ENCODE measurements at places on chromosomes 7 and 10.

GRCh38 chr10:5890452-5890915 is 441 bp downstream of the FBH1 start:
- no peak for DNase-seq

GRCh38 chr7:125555916-125556315 is 626.3 kb upstream of the POT1 start:
- no peak for DNase-seq

- DNase-seq = no peak
These were observed 23.6 kb downstream of the MCM10 start for GRCh38 chr10:13184730-13185514.

DNA sequence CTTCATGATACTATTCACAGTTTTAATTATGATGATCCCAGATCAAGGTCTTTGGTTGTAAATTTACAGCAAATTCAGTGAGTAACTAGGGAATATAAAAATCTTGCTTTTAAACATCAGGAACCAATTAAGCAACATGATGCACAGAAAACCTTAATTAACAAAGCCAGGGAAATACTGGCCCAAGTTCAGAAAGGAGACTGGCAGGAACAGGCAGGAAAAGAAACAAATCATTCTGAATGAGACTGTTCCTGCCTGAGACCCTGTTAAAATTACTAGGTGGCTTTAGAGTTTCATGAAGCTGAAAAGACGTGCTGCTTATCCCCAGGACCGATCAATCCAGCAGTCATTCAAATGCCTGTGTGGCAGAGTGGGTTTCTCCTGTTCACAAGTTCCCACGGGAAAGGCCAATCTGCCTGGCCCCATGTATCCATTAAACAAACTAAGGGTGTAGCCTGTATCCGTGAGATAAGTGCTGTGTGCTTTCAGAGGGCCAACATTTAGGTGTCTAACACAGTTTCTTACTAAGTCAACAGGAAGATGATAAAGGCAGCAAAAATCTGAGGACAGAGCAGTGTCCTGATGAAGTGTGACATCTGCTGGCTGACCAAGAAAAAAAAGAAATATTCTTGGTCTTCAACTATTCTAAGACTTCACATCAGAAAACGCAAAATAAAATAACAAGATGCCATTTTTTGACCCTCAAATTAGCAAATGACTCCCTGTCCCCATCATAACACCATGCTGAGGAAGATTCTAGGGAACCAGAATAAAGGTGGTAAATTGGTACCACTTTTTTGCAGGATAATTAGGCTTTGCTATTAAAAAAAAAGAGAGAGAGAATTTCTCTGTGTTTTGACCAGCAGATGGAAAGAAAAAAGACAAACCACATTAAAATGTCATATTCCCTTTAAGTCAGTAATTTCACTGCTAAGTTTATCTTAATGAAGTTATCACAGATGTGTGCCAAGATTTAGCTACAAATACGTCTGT is 34.2 kb downstream of the PUS7 start:
- DNase-seq = no peak

DNA sequence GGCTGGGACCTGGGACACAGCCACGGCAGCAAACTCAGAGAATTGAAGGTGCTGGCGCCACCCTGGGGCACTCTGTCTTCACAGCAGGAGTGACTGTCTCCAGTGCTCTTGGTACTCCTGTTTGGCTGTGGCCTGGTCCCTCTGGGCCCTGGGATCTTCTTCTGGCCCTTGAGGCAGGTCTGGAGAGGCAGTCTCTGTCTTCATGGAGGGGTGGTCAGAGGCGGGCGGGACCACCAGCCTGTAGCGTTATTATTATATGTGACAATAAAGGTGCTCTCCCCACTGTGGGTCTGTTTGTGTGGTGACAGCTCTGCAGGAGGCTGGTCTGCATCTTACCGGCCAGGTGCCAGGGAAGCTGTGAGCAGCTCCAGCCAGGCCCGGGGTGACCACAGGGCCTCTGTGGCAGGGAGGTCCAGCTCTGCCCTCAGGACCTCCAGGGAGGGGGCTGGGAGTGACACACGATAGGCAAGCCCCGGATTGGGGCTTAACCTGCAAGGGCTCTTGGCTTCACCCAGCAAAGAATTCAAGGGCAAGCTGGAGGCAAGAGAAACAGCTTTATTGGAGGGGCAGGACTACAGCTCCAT is 70.3 kb downstream of the MYL10 start:
- no peak for DNase-seq

- no peak for DNase-seq
These were observed 81.2 kb downstream of the SLC16A9 start for GRCh38 chr10:59628456-59628855.

- no peak for DNase-seq
These were observed 224.7 kb upstream of the SH2B2 start for GRCh38 chr7:102061981-102062390.

GRCh38 chr10:80279146-80279545 is 10.3 kb downstream of the MAT1A start:
- DNase-seq = no peak

GRCh38 chr7:2710901-2711551 is 23.0 kb downstream of the AMZ1 start:
- DNase-seq = no peak

GRCh38 chr7:142089035-142089434 is 22.5 kb upstream of the MGAM2 start:
- DNase-seq = no peak

DNA sequence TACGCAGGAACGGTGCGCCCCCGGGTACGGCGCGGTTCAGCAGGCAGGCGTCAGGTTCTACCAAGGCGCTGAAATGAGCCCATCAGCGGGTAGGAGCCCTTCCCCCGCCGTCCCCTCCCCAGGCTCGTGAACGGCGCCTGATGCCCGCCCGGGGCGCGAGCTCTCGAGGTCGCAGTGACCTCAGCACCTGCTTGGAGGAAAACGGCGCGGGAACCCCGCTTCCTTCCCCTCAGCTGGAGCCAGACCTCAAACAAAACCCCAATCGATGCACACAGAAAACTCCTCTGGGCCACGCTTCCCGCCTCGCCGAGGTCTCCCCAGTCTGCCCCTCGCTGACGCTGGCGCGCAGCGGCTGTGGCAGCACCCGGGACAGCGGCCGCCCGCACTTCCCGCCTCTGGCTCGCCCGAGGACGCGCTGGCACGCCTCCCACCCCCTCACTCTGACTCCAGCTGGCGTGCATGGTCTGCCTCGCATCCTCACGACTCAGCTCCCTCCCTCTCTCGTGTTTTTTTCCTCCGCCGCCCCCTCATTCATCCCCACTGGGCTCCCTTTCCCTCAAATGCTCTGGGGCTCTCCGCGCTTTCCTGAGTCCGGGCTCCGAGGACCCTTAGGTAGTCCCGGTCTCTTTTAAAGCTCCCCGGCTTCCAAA is 514 bp upstream of the GAD2 start:
- no peak for DNase-seq

DNA sequence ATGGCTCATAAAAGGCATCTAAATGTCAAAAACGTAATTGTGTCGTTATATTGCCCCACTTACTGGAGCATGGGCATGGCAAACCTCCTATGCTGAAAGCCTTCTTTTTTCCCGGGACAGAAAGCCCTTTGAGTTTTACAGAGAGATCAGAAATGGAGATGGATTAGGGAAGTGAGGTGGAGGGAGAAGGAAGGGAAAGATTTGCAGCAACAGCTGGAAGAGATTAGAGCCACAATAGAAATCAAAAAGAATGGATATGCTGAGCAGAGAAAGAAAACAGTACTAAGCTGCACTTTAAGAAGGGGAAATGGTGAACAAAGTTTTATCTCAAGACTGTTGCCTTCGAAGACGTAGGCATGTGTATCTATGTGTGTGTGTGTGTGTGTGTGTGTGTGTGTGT is 97.2 kb upstream of the PCGF5 start:
- no peak for DNase-seq

GRCh38 chr7:18288322-18289037 is 207.1 kb upstream of the HDAC9 start:
- no peak for DNase-seq

DNA sequence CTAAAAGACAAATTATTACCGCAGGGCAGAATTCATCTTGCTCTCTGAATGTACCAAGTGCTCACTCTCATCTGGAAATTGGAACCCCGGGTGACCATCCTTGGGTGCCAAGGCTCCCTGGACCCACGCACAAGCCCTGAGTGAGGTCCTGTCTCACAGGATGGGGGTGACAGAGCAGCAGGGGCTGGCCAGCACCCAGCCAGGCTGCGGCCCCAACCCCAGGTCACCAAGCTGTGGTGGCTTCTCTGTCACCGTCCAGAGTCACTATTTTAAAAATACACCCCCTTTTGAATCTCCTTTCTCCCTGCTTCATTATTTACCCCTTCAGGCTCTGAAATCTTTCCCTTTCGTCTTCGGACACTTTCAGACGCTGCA is 148.6 kb downstream of the PRKAG2 start:
- no peak for DNase-seq

DNA sequence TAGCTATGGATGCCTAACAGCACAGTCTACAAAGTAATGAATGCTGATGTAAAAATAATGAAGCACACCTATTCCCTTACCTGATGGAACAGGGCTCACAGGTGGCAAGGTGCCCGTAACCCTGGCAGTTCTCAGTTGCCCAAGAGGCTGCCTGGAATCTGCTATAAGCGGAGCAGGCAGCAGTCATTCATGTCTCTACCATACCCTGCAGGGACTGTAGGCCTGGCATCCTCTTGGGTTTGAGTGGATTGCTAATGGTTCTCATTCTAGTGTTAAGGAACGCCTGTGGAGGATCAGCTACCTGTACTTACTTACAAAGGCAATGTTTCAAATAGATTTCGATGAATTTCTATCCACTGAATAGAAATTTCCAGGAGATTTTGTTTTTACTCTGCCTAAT is 38.4 kb downstream of the BAIAP2L1 start:
- no peak for DNase-seq

- DNase-seq = no peak
These were observed 12.6 kb downstream of the OR9A4 start for GRCh38 chr7:141928845-141929195.

DNA sequence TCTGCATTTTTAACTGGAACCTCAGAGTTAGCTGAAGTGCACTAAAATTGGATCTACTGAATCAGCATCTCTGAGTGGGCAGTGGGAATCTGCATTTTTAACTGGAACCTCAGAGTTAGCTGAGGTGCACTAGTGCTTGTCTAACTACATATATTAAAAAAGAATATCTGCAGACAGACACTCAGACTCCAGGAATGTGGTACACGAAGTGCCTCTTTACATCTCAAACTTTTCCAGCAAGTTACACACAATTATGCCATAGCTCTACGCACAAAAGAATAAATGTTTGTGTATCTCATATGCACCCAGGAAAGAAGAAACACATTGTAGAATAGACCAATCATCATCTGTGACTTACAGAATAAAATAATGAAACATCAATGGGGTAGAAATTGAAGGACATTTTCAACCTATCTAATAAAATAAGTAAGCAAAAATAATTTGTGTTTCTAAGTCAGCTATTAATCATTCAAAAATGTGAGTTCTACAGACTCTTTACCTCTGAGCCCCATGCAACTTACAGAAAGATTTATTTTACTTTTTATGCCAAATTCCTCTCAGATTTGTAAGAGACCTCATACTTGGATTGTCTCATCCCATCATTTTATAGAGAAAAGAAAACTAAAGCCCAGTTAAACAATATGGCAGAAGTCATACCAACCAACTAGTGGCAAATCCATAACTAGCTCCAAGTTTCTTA is 28.3 kb downstream of the PPP1R3A start:
- DNase-seq = no peak

Data from stimulated activated CD4-positive, alpha-beta T cell treated with anti-CD3 and anti-CD28 coated beads, Interleukin-1b, Interleukin-23, amount 100 ng/mL, for 1 hour (primary cell).